Kidney (tissue), 22 donors: ENCODE measurements at places on chromosomes 6 and 20.
A peak's percentile ranks its signal among the peaks of the same experiment; 100 is the strongest.

GRCh38 chr20:57688295-57688694 is 21.5 kb downstream of the PMEPA1 start:
- peaks cover 14% of the 10 kb centered on the region for H3K4me1 ChIP-seq
- H3K27ac ChIP-seq: no peak overlapping the region
- H3K4me3 ChIP-seq: no peak overlapping the region
- no peaks in the 10 kb centered on the region for H3K36me3 ChIP-seq
- DNase-seq: no peak

DNA sequence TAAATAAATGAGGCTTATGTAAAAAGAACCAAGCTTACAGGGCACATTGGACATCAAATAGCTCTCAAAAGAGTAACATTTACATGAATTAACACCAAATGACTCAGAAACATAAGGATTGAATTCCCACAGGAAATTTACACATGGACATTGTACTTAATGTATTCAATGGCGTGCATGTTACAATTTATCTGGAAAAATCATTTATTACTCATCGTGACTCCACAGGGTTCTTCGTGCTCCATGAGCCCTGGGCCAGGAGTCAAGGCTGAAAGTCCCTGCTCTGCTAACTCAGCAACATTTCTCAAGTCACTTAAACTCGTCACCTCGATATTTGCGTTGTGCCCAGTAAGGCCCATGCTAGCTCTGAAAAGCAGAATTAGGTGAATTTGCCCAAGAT is 158.5 kb downstream of the PHACTR1 start:
- no peaks in the 10 kb centered on the region for H3K27me3 ChIP-seq
- DNase-seq: no peak
- H3K4me1 ChIP-seq: no peaks in the 10 kb centered on the region
- no peak overlapping the region for H3K4me3 ChIP-seq
- H3K27ac ChIP-seq: no peak overlapping the region
- no peaks in the 10 kb centered on the region for H3K36me3 ChIP-seq

GRCh38 chr6:152746172-152746553 is 4.4 kb upstream of the VIP start:
- H3K27ac ChIP-seq: no peak overlapping the region
- H3K4me1 ChIP-seq: no peaks in the 10 kb centered on the region
- no peaks in the 10 kb centered on the region for H3K27me3 ChIP-seq
- no peak overlapping the region for H3K4me3 ChIP-seq
- no peak for DNase-seq
- no peaks in the 10 kb centered on the region for H3K36me3 ChIP-seq

DNA sequence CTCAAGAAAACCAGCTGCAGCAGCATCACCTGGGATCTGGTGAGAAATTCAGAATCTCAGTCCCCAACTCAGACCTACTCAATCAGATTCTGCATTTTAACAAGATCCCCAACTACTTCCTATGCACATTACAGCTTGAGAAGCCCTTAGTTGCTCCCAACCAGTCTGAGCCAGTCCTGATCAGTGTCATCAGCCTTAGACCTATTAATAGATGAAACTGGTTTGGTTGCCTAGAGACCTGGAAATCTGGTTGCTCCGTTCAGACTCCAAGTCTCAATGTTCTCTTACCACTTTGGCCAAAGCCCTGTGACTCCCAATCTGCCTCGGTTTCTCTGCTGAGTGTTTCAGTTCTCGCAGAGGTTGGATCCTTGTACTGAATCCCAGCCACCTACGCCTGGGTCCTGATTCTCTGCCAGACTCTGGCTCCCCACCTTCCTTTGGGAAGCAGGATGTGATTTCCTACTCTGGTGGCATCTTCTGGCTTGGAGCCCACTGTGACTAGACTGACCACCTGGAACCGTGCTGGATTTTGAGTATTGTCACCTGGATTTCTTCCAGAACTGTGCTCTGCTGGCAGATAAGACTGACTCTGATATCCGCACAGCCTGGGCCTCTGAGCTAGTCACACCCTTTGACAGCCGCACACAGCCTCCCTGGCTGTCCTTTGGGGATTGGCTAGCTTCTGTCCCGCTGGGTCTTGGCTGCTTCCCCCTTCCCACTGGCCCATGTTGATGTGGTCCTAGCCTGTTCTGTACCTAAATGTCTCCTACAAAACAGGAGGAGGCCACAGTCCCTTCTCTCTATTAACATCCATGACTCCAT is 20.3 kb upstream of the ATXN1 start:
- H3K27me3 ChIP-seq: no peaks in the 10 kb centered on the region
- peaks cover 5% of the 10 kb centered on the region for H3K4me1 ChIP-seq

GRCh38 chr6:122555561-122555960 is 54.6 kb upstream of the PKIB start:
- no peak overlapping the region for H3K27ac ChIP-seq
- no peak for DNase-seq
- H3K36me3 ChIP-seq: no peaks in the 10 kb centered on the region
- H3K27me3 ChIP-seq: no peaks in the 10 kb centered on the region
- no peaks in the 10 kb centered on the region for H3K4me1 ChIP-seq
- H3K4me3 ChIP-seq: no peak overlapping the region

GRCh38 chr6:24547243-24547642 is 52.5 kb downstream of the ALDH5A1 start:
- no peak overlapping the region for H3K27ac ChIP-seq
- no peaks in the 10 kb centered on the region for H3K36me3 ChIP-seq
- no peaks in the 10 kb centered on the region for H3K27me3 ChIP-seq
- H3K4me1 ChIP-seq: no peaks in the 10 kb centered on the region

DNA sequence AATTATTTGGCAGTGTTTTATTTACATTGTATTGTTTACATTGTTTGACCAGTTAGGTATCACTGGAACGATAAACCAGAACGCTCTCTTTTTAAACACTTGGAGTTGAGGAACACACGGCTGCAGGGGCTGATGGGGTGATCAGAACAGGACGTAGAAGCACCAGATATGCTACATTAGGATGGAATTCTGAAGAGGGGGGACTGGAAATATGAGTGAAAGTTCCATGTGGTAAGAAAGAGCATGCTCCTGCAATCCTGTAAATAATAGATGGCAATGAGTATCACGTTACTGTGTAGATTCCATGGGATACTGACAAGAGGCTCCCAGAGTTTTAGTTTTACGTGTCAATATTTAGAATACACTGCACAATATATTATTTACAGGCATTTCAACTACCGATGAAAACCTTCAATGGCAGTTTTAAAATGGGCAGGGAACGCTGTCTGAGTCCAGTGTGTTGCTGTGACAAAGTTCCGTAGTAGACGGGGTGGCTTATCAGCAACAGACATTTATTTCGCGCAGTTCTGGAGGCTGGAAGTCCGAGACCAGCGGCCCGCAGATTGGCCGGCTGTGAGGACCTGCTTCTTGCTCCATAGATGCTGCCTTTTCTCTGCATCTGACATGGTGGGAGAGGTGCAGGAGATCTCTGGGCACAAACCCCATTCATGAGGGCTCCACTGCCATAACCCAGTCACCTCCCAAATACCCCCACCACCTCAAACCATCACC is 43.1 kb downstream of the SYNJ2 start:
- H3K27me3 ChIP-seq: no peaks in the 10 kb centered on the region
- no peak overlapping the region for H3K4me3 ChIP-seq
- peaks cover 17% of the 10 kb centered on the region for H3K4me1 ChIP-seq
- H3K36me3 ChIP-seq: peaks cover 3% of the 10 kb centered on the region
- DNase-seq: peak; percentile 33
- no peak overlapping the region for H3K27ac ChIP-seq

GRCh38 chr6:133923938-133924593 is 29.0 kb upstream of the TBPL1 start:
- no peaks in the 10 kb centered on the region for H3K36me3 ChIP-seq
- no peak overlapping the region for H3K27ac ChIP-seq
- DNase-seq: no peak
- no peaks in the 10 kb centered on the region for H3K4me1 ChIP-seq
- H3K27me3 ChIP-seq: no peaks in the 10 kb centered on the region

- H3K4me3 ChIP-seq: no peak overlapping the region
- H3K4me1 ChIP-seq: no peaks in the 10 kb centered on the region
- H3K36me3 ChIP-seq: no peaks in the 10 kb centered on the region
- H3K27ac ChIP-seq: no peak overlapping the region
- no peaks in the 10 kb centered on the region for H3K27me3 ChIP-seq
Observed at GRCh38 chr6:104484626-104485025, 375.1 kb downstream of the HACE1 start.

DNA sequence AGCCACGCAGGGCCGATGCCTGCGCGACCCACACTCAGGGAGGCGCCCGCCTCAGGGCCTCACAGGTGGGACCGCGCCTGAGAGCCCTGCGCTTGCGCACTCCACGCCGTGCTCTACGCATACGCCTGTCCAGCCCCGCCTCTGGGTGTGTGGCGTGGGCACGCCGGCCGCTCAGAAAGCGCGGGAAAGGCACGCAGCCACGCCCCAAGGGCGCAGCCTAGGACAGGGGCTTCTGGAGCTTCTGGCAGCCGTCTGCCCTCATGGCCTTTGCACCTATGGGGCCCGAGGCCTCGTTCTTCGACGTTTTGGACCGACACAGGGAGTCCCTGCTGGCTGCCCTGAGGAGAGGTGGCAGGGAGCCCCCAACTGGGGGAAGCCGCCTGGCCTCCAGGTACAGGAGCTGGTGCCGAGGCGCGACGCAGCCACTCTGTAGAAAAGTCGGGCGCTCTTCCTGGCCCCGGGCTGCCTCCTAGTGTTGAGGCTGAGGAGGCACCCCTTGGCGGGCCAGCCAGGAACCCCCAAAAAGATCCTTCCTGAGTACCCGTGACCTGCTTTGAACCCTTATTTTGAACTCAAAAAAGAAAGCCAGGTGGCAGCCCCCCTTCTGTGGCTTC is at the start of gene SPO11:
SPO11 (plus strand) TSS at position 196 of the 614 bp plus-strand sequence; CDS start at position 261, 65 bp downstream.
- no peaks in the 10 kb centered on the region for H3K27me3 ChIP-seq
- H3K27ac ChIP-seq: no peak within 1 kb of the TSS
- H3K4me1 ChIP-seq: no peaks in the 10 kb centered on the region
- no peak within 1 kb of the TSS for H3K4me3 ChIP-seq
- peak; percentile 59 for DNase-seq
- no peaks in the 10 kb centered on the region for H3K36me3 ChIP-seq

GRCh38 chr6:140847262-140847645 is 1285.5 kb upstream of the GJE1 start:
- H3K27me3 ChIP-seq: no peaks in the 10 kb centered on the region
- H3K4me1 ChIP-seq: no peaks in the 10 kb centered on the region
- no peak overlapping the region for H3K4me3 ChIP-seq
- no peak overlapping the region for H3K27ac ChIP-seq
- no peaks in the 10 kb centered on the region for H3K36me3 ChIP-seq
- no peak for DNase-seq

GRCh38 chr20:63087236-63087871 is 80.6 kb upstream of the BHLHE23 start:
- no peaks in the 10 kb centered on the region for H3K27me3 ChIP-seq
- no peaks in the 10 kb centered on the region for H3K4me1 ChIP-seq
- no peak overlapping the region for H3K27ac ChIP-seq
- DNase-seq: no peak
